GM18507 (cell line): ENCODE measurements at places on chromosomes 6 and 20.

- no peak for DNase-seq
Measured at GRCh38 chr6:83270971-83271719, 78.0 kb downstream of the RWDD2A start.

GRCh38 chr6:138752017-138752416 lies 21.6 kb upstream of the CCDC28A start:
- DNase-seq: no peak

DNA sequence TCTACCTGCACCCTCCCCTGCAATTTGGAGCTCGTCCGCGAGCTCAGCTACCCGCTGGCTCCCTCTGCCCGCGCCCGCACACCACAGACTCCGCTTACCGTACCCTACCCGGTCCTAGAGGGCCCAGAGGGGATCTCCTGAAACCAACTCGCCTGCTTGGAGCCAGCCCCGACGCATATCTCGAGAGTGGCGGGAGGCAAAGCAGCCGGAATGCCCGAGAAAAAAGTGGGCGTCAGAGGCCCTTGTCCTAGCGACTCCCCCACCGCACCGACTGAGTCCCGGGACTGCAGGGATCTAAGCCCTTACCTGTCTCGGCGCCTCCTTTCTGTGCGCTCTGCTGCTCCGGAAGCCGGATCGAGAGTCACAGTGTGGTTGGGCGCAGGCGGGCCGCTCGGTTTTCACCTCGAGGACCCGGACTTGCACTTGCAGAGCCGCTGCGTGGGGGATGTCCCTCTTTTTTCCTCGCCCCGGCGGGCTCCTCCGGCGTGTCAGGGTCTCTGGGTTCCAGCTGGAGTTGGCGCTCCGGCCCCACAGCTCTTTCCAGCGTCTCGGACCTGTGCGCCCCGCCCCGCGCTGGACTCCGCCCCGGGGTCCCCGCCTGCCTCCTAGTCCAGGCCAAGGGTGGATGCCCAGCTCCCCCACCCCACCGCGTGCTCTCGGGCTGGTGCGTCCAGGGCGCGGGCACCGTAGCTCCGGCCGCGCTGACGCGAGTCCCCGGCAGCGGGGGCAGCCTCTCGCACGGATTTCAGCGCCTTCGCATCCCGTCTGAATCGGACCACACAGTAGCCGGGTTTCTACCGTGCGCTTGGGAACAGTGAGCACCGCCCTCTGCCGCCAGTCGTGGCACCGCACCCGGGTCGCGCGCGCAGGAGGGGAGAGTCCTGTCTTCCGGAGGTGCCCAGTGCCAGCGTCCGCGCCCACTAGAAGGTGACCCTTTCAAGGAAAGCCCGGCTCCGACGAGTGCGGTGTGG lies at the start of gene PROKR2:
Gene PROKR2, minus strand, starts transcription at position 767 of the 971 bp plus-strand sequence. CDS start 2,585 bp downstream, outside the sequence.
- DNase-seq: no peak

DNA sequence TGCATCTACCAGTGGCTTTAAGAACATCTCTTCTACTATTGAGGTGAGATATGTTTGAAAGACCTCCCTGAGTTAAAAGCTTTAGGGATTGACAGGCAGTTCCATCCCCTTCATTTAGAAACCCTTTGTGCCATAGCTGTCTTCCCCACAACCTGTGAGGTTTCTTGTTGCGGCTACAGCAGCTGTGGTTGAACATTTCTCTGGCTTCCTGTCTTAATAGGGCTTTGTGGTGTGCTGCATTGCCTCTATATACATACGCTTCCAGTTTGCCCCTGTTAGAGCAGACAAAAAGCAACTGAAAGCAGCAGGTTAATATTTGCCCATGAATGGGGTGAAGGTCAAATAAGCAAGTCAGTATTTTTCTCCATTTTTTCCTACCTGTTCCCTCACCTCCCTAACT lies 210.2 kb downstream of the TMEM200A start:
- peak; percentile 25 for DNase-seq

DNA sequence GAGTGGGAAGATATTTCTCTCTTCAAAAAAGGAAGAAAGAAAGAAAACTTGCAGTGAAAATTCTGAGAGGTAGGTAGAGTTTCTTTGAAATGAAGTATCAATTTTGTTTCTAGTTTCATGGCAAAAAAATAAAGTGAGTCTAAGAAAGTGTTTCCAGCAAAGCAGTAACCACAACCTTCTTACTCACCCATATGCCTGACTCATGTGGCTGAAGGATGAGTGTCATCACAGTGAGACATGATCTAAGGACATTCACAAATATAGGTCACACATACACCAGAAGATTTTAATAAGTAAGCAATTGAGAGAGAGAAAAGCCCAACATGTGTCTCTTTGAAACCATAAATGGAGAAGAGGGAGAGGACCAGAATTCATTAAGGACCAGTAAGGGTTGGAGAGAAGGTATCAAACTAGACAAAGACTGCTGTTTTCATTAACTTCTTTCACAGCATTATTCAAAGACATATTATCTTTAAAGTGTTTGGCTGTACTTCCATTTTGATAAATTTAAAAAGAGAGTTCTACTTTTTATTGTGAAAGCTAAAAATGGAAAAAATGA lies 169.5 kb downstream of the FRK start:
- DNase-seq: peak; percentile 17

DNA sequence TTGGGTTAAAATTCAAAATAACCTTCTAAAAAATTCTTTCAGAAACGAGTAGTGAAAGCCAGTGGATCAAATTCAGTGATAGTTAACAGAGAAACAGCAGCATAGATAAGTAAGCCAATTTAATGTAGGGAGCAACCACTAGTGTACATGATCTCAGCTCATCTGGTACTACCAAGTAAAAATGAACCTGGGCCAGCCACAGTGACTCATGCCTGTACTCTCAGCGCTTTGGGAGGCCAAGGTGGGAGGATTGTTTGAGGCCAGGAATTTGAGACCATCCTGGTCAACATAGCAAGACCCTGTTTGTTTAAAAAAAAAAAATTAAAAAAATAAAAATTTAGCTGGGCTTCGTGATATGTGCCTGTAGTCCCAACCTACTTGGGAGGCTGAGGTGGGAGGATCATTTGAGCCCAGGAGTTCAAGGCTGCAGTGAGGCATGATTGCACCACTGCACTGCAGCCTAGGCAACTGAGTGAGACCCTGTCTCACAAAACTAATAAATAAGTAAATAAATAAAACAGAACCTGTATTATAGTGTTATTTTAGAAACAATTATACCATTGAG lies 32.4 kb downstream of the CBFA2T2 start:
- no peak for DNase-seq

GRCh38 chr20:23005776-23006175 lies 29.3 kb upstream of the SSTR4 start:
- DNase-seq: no peak

- DNase-seq: no peak
Measured at GRCh38 chr6:168280020-168280898, 39.3 kb downstream of the DACT2 start.

GRCh38 chr20:51444467-51444866 lies 98.1 kb downstream of the NFATC2 start:
- DNase-seq: no peak

DNA sequence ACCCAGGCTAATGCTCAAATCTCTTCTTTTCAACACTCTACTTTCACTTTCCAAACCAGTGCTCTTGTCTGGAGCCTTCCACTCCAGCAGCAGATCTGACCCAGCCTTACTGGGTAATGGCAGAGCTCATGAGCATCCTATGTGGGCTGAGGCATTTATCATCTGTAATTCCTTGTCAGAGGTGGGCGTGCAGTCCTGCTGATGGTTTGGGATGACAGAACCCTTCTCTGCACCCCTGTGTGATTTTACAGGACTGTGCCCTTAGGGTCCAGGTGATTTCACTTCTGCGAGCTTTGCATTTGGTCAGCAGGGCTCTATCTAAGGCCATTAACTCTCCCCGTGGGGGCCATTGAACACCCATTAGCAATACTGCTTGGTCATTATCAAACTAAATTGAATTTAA lies 55.4 kb downstream of the LAMA4 start:
- no peak for DNase-seq

DNA sequence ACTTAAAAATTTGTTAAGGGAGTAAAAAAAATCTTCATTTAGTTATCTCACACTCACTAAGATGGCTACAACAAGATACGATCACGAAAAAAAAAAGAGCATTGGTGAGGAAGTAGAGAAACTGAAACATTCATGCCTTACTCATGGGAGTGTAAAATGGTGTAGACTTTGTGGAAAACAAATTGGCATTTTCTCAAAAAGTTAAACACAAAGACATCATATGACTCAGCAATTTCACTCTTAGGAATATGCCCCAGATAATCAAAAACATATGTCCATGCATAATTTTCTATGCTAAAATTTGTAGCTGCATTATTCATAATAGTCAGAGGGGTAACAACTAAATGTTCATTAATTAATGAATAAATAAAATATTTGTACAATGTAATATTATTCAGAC lies 120.9 kb upstream of the IRAK1BP1 start:
- DNase-seq: no peak

GRCh38 chr20:50815162-50815989 lies 20.5 kb downstream of the BCAS4 start:
- no peak for DNase-seq

- DNase-seq: no peak
Measured at GRCh38 chr6:33714385-33715040, 3.0 kb upstream of the UQCC2 start.

DNA sequence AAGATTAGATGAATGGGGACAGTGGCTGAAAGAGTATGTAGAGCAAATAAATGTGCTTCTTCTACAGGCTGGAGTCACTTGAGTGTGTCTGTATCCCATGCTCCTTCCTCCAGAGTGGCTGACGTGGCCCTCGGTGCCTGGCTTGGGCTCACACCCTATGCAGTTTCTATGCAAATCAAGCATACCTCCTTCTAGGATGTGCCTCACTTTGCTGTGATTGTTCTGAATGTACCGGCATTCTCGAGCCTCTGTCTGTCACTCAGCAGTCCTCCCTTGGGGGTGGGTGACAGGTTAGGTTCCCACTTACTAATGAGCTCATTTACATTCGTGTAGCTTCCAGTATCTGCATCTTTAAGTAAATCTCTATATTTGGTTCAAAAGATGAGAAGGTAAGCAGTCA lies 55.1 kb upstream of the HDDC2 start:
- DNase-seq: no peak

DNA sequence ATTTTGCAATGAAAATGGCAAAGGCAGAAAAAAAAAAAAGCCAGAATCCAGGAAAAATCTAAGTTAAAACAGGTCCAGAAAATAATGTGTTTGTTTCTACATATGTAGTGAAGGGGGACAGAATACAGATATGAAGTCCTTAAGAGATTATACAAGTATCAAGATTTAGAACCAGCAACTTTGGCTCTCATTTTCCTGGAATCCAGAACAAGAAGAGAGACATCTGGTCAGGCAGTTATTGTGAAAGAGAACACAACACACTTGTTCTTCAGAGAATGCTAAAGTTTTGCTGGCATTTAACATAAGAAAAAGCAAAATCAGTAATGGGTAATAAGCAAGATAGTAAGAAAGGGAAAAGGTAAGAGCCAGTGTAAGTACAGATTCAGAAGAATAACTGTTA lies 21.1 kb downstream of the BAG2 start:
- no peak for DNase-seq

DNA sequence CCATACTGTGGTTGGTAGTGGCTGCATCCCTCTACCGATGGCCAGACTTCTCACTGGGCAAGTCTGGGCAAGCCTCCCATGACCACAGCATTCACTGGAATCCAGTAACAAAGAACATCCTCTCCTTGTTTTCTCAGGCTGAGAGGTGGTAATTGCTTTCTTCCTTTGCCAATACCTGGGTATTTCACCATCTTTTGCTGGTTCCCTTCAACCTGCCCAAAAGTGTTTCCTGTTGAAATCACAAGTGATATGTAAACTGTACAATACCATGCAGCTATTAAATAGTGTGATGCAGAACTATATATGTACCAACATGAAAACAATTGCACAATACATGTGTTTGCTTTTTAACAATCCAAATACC lies at the start of gene PTCHD4:
Gene PTCHD4, minus strand, starts transcription at position 55 of the 364 bp plus-strand sequence. CDS start 42,240 bp downstream, outside the sequence.
- DNase-seq: no peak

- DNase-seq: no peak
Measured at GRCh38 chr6:6509284-6509683, 79.2 kb upstream of the LY86 start.

DNA sequence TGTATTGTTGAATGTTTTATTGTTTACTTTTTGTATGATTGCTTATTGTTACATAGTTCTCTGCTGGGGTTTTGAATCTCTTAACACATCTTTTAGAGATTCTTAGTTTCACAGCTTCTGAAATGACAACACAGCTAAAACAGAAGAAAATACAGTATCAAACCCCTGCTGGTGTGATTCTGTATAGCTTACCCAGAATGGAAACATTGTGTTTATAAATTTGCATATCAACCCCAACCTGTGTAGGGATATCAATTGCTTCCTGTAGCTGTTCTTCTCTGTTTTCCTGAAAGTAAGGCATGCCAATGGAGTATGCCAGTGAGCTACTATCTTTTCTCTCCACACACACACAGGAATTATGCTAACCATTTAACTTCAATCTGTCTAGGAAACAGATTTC lies 64.3 kb upstream of the ID4 start:
- no peak for DNase-seq
